Neural crest cell (in vitro differentiated cells): ENCODE measurements at places on chromosomes 12 and 14.
A peak's percentile ranks its signal among the peaks of the same experiment; 100 is the strongest.

DNA sequence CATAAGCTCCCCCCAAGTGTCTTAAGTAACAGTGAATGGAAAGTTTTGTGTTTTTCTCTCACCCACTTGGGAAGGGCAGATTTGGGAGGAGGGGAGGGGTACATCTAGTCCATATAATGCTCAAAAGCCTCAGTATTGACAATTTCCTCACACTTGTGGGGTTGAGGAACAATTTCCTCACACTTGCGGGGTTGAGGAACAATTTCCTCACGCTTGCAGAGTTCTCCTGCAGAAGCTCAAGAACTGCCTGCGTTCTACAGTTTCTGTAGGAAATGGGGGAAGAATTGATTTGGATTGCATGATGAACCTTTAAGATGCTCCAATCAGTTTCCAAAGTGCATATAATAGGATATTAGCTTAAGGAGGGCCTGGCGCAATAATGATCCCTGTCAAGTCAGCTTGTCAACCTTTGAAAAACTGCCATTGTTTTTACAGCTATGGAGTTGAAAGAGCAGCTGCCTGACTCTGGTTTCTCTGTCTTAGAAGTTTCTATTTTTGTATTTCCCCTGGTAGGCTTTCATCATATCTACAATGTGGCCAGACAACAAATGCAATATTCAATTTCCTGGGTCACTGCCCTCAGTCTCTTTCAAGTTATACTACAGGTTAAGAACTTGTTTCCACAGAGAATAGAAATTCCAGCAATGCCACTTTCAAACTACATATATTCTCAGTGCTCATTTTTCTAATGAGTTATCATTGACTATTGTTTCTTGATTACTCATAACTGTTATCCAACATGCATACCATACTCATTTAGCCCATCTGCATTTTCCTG lies 66.5 kb downstream of the PLEKHG7 start:
- DNase-seq: no peak

DNA sequence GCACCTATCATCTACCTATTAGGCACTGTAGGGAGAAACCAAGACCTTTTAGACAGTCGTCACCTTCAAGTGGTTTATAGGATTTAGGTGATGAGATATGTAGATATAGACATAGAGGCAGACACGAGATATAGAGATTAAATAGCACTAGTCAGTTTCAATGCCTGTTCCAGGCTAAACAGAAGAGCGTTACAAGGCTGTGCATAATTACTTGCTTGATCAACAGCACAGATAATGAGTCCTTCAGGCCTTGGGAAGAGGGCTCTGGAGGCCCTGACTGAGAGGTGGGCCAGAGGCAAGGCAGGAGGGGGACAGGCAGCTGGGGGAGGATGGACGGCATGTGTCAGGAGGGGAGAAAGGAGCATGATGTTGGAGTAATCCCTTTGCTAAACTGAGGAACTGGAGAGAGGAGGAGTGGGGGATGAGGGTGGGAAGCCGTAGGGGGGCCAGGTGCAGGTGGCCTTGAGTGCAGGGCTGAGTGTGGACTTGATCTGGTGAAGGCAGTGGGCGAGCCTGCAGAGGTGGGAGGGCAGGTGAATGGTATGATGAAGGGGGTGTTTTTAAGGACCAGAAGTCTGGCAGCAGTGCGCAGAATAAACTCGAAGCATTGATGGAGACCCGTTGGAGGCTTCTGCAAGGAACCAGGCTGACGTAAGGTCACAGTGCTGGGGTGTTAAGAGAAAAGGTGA lies 43.9 kb upstream of the ATP23 start:
- DNase-seq: no peak

DNA sequence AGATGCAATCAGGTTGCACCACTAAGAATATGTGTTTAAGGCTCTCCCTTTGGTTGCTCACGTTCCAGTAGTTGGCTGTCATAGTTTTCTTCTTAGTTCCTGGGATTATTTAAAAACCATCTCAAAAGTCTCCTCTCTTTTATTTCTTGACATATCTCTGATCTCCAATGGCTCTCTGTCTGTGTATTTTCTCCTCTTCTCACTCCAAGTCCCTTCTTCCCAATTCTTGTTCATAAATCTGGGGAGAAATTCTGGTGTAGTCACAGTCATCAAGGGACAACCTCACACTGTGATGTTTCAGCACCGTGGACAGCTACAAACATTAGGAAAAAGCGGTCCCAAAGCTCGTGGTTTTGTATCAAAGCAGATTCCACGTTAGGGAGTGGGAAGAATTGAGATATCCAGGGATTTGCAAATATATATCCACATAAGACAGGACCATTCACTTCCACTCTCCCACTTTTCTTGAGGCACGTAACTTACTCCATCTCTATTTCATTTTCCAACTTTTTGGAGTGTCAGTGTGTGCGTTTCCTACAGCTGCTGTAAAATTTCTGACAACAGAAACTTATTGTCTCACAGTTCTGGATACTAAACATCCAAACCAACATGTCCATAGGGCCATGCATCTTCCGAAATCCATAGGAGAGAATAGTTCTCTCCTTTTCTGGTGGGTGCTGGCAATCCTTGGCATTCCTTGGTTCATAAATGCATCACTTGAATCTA lies 80.6 kb upstream of the TMEM233 start:
- DNase-seq: peak; percentile 43

DNA sequence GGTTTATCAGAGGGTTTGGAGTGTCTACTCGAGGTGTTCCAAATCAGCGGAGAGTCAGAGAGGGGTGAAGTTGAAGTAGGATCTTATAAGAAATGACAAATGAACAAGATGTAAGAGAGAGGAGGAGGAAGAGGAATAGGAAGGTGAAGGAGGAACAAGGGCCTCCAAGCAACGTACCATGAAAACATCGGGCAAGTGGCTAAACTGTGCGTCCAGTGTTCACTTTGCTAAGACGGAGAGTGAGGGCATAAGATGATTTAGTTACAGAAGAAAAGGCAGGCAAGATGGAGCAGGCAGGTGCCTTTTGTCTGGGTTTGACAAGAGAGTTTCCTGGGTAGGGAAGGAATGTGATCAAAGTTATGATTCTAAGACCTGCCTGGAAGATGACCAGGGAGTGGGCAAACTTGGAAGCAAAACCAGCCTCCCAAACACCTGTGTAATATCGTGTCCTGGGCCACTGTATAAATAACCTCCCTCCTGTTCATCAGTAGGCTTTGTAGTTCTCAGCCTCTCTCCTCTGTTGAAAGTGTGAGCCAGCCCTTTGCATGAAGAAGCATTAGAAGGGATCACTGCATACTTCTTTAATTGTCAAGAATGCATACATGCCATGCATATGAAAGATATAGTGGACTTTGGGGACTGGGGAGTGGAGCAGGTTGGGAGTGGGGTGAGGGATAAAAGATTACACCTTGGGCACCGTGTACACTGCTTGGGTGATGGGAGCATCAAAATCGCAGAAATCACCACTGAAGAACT lies 111.4 kb downstream of the ZFP36L1 start:
- no peak for DNase-seq

- DNase-seq: no peak
Observed at GRCh38 chr14:91348845-91349465, 68.7 kb downstream of the CCDC88C start.

DNA sequence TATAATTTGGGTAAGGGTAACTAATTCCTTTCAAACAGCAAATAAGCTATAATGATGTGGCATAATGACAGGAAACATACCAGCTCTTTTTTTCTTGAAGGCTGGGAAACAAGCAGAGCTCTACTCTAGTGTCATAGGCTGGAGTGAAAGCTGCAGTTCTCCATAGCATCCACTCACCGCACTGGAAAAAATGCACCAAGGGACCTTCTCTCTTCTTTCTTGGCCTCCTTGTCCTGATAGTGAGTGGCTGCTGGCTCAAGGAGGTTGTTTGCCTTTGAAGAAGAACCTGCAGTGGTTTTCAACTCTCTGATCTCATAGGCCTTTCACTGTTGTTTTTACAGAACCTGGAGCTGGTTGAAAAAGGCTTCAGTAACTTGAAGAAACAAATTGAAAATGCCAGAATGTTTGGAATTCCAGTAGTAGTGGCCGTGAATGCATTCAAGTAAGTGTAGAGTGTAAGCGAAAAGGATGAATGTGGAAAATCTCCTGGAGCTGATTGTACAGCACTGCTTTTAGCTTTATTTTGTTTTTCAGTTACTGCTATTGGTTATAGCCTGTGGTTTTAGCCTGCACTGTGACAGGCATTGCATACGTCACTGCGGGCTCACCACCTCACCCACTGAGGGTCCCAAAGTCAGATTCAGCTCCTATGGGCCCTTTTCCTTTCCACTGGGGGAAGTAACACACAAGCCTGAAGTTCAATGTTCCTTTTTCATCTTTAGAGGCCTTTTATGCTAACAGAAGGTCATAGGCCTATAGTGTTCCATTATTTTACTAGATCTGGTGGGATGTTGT lies 17.2 kb upstream of the AKAP5 start:
- no peak for DNase-seq

DNA sequence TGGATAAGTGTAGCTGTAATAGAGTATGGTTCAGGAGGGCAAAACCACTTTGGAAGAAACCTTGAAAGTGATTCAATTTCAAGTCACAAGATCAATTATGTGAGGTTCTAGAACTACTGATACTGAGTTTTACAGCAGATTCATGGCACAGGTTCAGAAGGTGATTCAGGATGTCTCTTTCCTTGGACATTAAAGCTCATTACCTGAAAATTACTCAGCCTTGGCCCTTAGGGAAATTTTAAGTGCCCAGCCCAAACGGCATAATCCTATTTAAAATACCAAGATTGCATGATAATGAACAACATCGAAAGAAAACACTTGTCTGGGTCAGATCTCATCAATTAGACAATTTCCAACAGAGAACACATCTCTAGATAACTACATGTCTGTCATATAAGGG lies 70.2 kb upstream of the SLC38A2 start:
- DNase-seq: no peak

- DNase-seq: no peak
Observed at GRCh38 chr12:64681200-64682052, 71.1 kb downstream of the RASSF3 start.
